ENCODE measurements at places on chromosomes 6 and 20. TPM values are rescaled to one million over a fixed set of nuclear protein-coding genes. Genes with fewer than 3 reads are reported as not detected.

DNA sequence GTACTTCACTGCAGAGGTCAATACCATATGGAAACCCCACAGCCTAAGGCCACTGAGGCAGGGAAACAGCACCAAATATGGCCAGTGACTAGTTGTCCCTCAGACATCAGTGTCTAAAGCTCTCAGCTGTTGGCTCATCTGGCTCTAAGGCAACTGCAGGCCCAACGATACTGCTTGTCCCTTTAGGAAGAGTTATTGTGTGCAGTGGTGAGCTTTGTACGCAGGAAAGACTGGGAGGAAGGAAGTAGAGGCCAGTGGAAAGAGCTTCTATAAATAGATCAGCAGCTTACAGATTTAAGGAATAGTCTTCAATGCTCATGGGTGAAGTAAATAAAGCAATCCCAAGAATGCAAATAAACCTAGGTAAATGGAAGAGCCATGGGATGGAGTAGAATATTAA lies 29.3 kb downstream of the DNAAF9 start:
- H3K4me1 ChIP-seq, result no peaks in the 10 kb centered on the region
- DNase-seq, result no peak
- no peak overlapping the region for H3K4me3 ChIP-seq
- H3K27ac ChIP-seq, result no peak overlapping the region
- H3K36me3 ChIP-seq, result peaks cover 55% of the 10 kb centered on the region

DNA sequence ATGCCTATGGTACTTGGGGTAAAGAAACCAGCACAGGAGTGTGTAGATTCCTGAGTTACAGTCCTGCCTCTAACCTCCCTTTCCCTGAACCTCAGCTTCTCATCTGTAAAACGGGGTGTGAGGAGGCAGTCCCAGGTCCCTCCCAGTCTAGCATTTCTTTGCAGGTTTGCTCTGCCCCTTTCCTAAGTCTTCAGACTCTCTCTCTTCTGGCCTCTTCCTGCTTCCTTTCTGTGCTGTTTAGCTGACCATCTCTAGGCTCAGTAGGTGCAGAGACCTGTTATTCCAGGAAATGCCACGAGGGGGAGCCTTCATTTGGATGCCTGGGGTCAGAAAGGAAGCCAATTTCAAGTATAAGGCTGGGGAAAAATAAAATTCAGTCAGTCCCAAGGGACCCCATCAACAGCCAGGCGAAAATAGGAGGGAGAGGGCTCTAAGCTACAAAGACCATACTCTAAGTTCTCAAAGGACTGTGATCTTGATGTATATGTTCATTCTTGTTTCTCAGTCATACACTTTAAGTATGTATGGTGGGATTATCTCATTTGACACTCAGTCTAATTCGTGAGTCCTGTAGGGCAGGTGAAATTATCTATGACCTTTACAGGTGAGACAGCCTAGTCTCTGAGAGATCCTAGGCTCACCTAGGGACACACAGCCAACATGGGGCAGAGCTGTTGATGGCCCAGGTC lies 89.1 kb downstream of the NCR2 start:
- no peak overlapping the region for H3K27ac ChIP-seq
- H3K36me3 ChIP-seq, result no peaks in the 10 kb centered on the region
- DNase-seq, result peak; percentile 70
- H3K4me1 ChIP-seq, result peaks cover 23% of the 10 kb centered on the region

Gene CTCFL
- not detected for total RNA-seq

Gene RNF182
- not detected for total RNA-seq

Gene CDSN
- total RNA-seq, result not detected

Gene SLC2A10
- total RNA-seq, result not detected

DNA sequence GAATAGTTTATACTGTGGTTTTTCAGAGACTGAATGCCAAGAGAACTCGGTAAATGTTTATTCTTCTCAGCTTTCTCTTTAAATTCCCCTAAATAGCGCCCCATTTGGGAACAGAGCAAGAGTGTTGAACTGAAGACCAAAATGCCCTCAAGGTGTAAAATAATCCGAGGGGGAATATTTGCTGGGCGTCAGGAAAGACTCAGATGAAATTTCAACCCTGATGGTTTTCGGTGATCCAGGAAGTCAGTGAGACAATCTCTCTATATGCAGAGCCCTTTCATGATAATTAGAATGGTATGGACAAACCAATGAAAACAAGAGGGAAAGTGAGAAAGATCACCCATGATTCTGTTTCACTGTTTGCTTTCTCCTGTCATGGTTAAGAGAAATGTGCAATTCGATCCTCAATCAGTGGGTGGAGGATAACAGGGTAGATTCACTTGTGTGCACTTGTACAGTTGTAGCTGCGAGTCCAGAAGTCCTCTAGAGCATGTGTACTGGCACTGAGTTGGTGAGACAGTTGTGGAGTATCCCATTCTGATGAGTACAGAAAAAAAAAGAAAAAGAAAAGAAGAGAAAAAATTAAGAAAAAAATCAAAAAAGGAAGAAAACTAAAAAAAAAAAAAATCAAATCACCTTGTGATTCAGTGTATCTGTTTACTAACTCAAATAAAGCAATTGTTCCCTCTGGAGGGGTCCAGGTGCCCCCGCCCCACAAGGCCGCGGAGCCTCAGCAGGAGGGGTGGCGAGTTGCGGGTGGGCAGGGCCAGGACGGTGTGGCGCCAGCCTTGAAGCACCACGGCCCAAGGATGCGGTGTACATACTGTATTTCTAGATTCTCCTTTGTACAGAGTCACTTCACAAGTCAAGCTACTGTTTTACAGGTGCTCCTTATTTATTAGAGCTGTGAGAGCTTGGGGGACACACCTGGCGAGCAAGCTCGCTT lies 164.9 kb downstream of the SCML4 start:
- DNase-seq, result no peak
- no peaks in the 10 kb centered on the region for H3K36me3 ChIP-seq
- peaks cover 13% of the 10 kb centered on the region for H3K4me1 ChIP-seq
- H3K27ac ChIP-seq, result no peak overlapping the region
- H3K4me3 ChIP-seq, result no peak overlapping the region

DNA sequence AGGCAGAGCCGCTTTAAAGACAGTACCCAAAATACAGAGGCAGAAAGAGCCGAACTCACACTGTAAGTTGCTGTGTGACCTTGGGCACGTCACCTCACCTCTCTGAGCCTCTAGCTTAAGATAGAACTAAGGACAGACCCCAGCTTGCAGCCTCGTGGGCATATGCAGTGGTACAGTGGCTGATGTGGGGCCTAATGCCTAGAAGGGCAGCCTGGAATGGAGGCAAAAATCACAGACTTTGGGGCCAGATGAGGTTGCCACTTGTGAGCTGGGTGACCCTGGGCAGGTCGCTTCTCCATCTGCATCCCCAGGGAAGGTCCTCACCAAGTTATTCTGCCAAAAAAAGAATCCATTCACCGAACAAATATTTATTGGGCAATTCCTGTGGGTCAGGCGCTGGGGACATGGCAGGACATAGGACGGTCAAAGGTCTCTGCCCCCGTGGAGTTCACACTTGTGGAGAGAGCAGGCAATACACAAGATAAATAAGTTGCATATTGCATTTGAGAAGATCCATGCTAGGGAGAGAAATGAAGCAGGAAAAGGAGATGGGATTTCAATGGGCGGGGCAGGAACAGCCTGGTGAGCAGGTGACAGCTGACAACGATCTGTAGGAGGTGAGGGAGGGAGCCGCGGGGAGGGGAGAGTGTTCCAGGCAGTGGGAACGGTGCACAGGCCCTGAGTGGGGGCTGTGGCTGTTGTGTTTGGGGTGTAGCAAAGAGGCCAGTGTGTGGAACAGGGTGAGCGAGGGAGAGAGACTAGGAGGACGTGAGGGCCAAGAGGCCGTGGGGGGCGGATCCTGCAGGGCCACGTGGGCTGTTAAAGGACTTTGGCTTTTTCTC lies 115.2 kb downstream of the CEBPB start:
- H3K27ac ChIP-seq, result no peak overlapping the region
- H3K4me1 ChIP-seq, result no peaks in the 10 kb centered on the region
- no peak for DNase-seq
- H3K36me3 ChIP-seq, result no peaks in the 10 kb centered on the region
- no peaks in the 10 kb centered on the region for H3K27me3 ChIP-seq

DNA sequence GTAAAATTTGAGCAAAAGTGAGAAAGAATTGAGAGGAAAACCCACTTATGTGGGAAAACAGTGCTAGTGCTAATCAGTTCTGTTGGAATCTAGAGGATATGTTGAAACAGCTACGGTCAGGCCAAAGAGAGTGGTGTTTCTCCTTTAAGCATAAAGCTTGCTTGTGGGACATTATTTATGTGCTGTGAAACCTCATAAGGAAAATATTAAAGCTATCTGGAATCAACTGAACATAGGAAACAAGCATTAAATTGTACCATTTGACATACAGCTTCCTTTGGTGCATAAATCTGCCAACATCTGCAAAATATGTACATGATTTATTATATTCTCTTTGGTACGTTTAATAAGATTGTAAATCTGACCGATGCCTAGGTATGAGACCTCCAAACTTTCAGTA lies 182.5 kb upstream of the PDE10A start:
- no peak overlapping the region for H3K4me3 ChIP-seq
- DNase-seq, result no peak
- peaks cover 21% of the 10 kb centered on the region for H3K27me3 ChIP-seq
- H3K4me1 ChIP-seq, result no peaks in the 10 kb centered on the region

Gene PAX1
- total RNA-seq, result not detected

- H3K4me3 ChIP-seq, result no peak overlapping the region
- H3K27ac ChIP-seq, result no peak overlapping the region
- no peak for DNase-seq
- peaks cover 12% of the 10 kb centered on the region for H3K27me3 ChIP-seq
- no peaks in the 10 kb centered on the region for H3K4me1 ChIP-seq
Observed at GRCh38 chr6:101396548-101397173, 3.2 kb downstream of the GRIK2 start.

GRCh38 chr6:62391358-62391757 lies 105.3 kb upstream of the KHDRBS2 start:
- H3K4me1 ChIP-seq, result no peaks in the 10 kb centered on the region
- no peaks in the 10 kb centered on the region for H3K27me3 ChIP-seq

GRCh38 chr6:136306466-136306865 lies 16.8 kb upstream of the BCLAF1 start:
- H3K36me3 ChIP-seq, result no peaks in the 10 kb centered on the region
- H3K27me3 ChIP-seq, result peaks cover 2% of the 10 kb centered on the region
- H3K27ac ChIP-seq, result no peak overlapping the region
- H3K4me1 ChIP-seq, result no peaks in the 10 kb centered on the region

DNA sequence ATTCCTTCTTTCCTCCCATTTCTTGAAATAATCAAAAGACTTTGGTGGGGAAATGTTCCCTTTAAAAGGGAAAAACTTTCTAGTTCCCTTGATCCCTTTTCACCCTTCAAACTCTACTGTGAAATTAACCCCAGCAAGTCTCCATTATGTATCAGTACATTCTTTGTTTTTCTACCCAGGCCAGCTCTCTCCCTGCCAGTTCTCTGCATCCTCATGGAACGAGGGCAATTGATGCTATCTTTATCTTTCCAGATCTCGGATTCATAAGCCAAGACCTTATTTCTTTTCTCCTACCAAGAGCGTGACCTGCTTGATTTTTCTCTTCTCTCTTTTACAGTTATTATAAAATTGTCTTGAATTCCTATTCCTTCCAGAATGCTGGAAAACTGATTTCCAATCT lies 75.8 kb downstream of the ADGRB3 start:
- no peaks in the 10 kb centered on the region for H3K4me1 ChIP-seq
- no peak for DNase-seq
- H3K4me3 ChIP-seq, result no peak overlapping the region

DNA sequence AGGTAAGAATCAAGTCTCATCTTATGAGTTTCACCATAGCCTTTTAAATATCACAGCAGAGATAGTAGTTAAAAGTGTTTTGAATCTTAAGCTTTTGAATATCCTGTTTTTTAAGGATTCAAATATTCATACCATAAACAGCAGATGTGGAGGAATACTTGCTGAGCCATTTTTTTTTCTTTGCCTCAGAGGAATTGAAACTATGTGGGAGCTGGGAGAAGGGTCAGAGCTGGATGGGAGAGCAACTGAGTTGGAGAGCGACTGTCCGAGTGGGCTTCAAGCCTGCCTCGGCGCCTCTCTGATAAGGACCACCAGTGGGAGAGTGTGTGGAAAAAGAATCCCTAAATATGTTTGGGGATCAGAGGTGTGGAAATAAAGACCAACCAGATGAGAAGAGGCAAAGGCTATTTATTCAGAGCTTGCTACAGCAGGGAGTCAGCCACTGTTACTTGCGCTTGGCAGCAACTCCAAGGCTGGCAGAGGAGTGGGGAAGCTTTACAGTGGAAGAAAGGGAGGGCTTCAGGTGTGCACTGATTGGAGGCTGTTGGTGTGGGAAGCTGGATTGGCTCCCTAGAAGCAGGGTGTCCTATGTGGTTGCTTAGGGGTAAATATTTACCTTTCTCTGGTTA lies 34.3 kb upstream of the MCUR1 start:
- H3K4me1 ChIP-seq, result no peaks in the 10 kb centered on the region
- no peak overlapping the region for H3K27ac ChIP-seq
- H3K27me3 ChIP-seq, result peaks cover 2% of the 10 kb centered on the region
- H3K36me3 ChIP-seq, result no peaks in the 10 kb centered on the region

Gene APOBEC2
- total RNA-seq, result not detected

Gene DLL1
- total RNA-seq, result 1.1 TPM

DNA sequence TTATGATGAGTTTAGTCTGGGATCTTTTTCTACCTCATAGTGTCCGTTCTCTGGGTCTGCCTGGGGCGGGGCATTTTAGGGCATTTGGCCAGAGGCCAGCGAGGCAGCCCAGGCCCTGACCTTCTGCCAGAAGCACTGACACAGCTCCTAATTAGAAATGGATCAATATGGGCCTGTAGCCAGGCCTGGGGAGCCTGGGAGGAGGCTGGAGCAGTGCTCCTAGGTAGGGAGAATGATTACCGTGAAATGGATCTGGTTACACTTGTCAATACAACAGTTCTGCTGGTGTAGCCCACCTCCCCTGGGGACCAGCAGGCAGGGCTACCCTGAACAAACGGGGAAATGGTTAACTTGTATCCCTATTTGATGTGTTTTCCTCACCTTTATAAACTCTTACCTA lies 23.0 kb downstream of the RALY start:
- peaks cover 5% of the 10 kb centered on the region for H3K36me3 ChIP-seq
- DNase-seq, result no peak
- no peak overlapping the region for H3K27ac ChIP-seq
- H3K4me1 ChIP-seq, result peaks cover 50% of the 10 kb centered on the region
- no peak overlapping the region for H3K4me3 ChIP-seq
